ENCODE measurements at places on chromosomes 13 and 19. TPM values are rescaled to one million over a fixed set of nuclear protein-coding genes. Genes with fewer than 3 reads are reported as not detected.

TGFBR3L gene
- 1.0 TPM for total RNA-seq

EPSTI1 gene
- not detected for total RNA-seq

NLRP12 gene
- 0.10 TPM for total RNA-seq

PRR36 gene
- 0.07 TPM for total RNA-seq

PSG6 gene
- total RNA-seq: not detected

All from HepG2 (cell line).